NB4 (cell line): ENCODE measurements at places on chromosomes 12 and 14.

DNA sequence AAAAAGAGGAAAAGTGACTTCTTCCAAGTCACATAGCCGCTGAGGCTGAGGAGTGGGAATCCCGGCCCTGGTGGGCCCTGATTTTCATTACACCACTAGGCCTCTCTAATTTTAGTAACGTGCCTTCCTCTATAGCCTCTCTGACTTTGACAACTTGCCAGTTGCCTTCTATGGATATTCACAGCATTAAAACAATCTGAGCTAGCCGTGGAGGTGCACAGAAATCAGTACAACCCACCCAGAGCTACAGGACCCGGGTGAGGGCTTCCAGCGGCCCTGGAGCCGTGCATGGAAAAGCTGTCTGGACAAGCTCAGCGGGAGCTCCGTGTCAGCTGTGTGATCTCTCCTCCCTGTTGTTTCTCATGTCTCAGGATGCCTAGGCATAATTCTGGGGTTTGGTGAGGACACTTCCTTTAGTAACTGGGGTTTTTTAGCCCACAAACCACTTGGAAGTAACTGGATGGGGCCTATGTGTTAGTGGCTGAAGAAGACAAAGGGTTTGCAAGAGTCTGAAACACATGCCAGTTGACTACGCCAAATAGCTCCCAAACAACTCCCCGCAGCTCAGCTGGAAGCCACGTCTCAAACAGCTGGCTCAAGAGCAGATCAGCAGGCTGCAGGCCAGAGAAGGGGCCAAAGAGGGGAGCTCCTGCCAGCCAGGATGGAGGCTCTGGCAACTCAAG, 53.0 kb downstream of the SSH1 start:
- no peak for DNase-seq

DNA sequence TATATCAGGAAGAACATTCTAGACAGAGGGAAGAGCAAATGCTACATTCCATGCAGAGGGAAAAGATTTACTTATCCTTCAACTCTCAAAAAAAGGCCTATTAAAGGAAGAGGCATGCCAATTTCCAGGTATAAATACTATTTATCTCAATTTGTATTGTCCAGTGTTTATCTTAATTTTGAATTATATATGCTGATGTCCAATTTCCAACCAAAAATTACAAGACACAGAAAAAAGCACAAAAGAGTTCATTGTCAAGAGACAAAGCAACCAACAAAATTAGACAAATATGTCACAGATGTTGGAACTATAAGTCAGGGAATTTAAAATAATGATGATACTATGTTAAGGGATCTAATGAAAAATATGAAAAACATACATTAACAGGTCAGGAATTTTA, 286.6 kb upstream of the SFSWAP start:
- no peak for DNase-seq

- no peak for DNase-seq
Measured at GRCh38 chr12:20105943-20106342, 262.4 kb upstream of the PDE3A start.

- DNase-seq = no peak
Measured at GRCh38 chr12:28574746-28575592, 384.7 kb downstream of the CCDC91 start.

DNA sequence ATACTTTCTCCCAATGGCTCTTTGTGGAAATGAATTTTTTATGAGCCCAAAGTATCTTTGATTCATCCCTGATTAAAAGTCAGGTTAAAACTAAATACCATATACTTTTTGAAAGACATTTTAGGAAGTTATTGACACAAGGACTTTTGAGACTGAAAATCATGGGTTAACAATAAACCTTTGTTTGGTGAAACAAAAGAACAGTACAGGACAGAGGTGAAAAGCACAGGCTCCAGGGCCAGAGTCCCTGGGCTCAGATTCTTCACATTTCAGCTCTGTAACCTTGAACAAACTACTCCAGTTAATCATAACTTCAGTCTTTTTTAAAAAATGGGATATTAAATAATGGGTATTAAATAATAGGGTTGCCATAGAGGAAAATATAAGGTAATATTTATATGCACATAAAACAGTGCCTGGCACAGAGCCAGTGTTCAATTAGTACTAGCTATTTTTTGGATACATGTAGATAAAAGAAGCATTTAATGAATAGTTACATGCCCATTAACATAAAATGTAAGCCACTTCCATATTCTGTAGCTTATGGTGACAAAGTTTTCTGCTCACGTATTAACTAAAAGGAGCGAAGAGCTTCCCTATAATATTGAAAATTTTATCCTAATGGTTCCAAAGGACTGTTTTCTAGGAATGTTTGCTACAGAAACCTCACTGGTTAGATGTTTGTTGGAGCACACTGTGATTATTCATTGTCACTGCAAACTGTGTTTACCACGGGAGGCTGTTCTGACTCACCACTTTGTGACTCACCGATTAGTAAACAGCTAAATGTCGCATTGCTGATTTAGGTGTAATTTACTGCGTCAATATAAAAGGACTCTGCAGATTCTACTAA, 255.4 kb downstream of the DAD1 start:
- DNase-seq = peak; percentile 32

- no peak for DNase-seq
Measured at GRCh38 chr12:105741786-105742566, 396.8 kb downstream of the NUAK1 start.

GRCh38 chr12:72234886-72235285, 37.3 kb upstream of the TRHDE start:
- no peak for DNase-seq

- DNase-seq = no peak
Measured at GRCh38 chr12:111239235-111239634, 129.7 kb downstream of the PHETA1 start.

DNA sequence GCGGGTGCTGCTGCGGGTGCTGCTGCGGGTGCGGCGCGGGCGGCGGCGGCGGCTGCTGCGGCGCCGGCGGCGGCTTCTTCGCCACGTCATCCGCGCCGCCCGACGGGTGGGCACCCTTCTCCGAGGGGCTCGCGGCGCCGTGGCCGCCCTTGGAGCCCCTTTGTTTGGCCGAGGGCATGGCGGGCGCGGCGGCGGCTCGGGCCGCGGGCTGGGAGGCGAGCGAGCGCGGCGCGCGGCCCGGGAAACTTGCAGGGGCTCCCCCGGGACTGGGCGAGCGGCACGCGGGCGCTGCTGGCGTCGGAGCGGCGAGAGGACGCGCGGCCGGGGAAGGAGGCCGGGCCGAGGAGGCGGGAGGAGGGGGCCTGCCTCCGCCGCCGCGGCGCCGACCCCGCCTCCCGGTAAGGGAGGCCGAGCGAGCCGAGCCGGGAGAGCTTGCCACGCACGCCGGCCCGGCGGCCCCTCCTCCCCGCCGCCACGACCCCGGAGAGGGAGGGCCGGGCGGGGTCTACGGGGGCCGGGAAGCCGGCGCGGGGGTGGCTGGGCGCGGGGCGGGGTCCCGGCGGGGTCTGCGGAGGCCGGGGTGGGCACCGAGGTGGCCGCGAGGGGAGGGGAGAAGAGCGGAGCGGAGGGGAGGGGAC, at the start of gene CKAP4:
CKAP4 (minus strand) TSS at position 347 of the 638 bp plus-strand sequence; CDS start at position 178, 169 bp downstream.
- DNase-seq = peak; percentile 56

DNA sequence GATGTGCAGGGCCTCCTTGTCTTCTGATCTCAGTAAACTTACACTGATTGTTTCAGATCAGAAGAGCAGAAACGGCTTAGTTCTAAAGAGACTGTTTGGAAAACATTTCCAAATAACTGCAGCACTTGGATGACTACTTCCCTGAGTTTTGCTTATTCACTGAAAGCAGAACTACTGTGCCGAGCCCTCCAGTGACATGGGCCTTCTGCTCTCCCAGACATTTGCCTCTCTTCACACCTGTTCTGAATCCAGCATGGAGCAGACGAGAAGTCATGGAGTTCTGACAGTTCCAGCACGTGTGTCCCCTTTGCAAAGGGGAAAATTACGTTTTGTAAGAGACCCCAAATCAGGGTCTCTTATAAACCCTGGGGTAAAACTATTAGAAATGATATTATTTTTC, 31.4 kb downstream of the ETNK1 start:
- no peak for DNase-seq

GRCh38 chr12:11015775-11016430, 6.5 kb downstream of the TAS2R19 start:
- DNase-seq = no peak

- DNase-seq = peak; percentile 30
Measured at GRCh38 chr12:98154850-98155249, 360.5 kb upstream of the TMPO start.

- DNase-seq = no peak
Measured at GRCh38 chr12:44846826-44847225, 29.3 kb downstream of the NELL2 start.

GRCh38 chr14:86541972-86542371, 1012.0 kb downstream of the FLRT2 start:
- DNase-seq = no peak

- no peak for DNase-seq
Measured at GRCh38 chr12:49228653-49229052, 36.2 kb upstream of the TUBA1C start.

DNA sequence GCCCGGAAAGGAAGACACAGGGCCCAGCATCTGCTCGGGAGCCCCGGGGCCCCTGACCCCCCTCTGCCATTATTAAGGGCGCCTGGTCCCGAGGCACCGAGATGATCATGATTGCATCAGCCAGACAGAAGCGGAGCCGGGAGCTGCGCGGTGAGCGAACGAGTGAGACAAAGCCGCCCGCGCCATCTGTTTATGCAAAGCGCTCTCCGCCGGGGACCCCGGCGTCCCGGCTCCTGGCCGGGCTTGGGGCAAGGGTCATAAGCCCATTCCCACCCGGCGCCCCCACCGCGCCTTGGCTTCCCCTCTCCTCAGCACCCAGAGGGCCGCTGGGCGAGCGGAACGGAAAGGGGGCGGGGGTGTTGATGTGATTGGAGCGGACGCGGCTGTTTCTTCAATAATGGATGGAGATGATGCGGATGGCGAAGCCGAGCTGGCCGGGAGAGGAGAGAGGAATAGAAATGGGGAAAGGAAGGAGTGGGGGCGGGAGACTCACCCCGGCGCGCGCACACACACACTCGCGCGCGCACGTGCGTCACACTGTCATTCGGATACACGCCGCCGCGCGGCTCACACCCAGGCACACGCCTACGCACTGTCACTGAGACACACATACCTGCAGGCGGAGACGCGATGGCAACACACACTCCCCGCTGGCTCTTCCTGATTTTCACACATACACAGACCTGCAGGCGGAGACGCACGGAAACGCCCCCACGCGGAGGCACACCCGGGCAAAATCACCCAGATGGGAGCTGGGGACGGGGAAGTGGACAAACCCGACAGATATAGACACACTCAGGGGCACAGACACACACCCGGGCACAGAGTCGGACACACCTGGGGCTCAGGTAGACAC, 10.7 kb downstream of the STAC3 start:
- peak; percentile 62 for DNase-seq

- DNase-seq = no peak
Measured at GRCh38 chr14:83355609-83356008, 1822.0 kb upstream of the SEL1L start.

GRCh38 chr12:52436828-52437474, 2.8 kb upstream of the KRT75 start:
- DNase-seq = no peak

DNA sequence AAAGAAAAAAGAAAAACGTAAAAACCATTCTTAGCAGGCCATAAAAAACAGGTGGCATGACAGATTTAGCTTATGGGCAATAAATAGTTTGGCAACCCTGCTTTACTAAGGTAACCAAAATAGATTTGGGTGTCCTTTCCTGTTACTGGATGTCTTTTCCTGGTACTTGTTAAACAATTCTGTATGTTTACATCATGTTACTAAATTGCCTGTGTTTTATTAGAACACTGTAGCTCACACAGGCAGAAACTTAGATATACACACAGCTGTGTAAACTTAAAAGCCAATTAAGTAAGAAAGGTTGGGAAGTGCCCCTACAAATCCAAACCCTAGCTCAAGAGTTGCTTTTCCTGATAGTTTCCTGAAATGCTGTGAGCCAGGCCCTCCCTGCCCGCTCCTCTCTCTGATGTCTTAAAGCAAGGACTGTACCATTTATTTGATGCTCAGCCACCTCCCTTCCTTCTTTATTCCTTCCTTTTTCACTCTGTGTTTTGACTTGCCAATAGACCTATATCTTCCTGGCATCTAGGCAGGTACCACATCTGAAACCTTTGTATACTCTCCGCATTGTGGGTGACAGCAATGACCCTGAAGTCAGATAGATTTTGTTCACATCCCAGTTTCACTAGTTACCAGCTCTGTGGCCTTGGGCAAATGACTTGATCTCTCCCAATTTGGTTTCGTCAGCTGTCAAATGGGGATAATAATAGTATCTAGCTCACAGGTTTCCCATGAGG, 3.7 kb upstream of the CAMKK2 start:
- DNase-seq = no peak

DNA sequence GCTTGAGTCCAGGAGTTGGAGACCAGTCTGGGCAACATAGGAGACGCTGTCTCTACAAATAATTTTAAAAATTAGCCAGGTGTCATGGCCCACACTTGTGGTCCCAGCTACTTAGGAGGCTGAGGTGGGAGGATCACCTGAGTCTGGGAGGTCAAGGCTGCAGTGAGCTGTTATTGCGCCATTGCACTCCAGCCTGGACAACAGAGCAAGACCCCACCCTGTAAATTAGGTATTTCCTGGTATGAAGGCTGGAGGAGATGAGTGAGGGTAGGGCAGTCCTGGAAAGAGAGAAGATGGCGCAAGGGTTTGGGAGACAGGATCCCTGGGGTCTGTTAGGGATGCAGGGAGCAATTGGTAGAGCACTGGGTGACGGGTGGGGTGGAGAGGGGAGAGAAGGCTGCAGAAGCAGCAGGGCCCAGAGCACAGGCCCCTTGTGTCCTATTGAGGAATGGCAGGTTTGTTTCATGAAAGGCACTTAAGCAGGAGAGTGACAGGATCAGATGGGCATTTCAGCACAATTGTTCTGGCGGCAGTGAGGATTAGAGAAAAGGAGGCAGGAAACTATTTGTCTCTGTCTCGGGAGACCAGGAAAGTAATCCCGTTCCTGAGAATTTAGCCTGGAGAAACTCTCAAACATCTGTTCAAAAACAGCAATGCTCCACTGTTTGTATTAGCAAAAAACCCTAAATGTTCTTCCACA, 47.2 kb upstream of the KTN1 start:
- no peak for DNase-seq

- no peak for DNase-seq
Measured at GRCh38 chr14:73783107-73783727, 68.4 kb upstream of the PTGR2 start.

- peak; percentile 8 for DNase-seq
Measured at GRCh38 chr14:74144789-74145188, 60.0 kb downstream of the LIN52 start.

DNA sequence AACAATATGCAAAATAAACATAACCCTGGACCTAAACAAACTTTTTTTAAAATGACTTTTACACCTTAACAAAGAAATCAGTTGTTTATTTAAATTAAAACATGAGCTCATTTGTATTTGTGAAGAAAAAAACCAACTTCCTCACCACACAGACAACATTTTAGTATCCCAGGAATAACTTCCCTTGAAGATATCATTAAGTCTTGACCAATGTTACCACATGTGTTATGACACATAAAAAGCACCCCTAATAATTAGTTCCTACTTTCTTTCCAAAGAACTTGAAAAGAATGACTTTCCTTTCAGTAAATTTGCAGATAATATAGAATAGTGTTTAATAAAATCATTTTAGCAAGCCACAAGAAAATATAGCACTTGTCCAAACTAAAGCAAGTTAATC, 42.4 kb downstream of the DUSP16 start:
- no peak for DNase-seq
